ENCODE measurements at places on chromosomes 7 and 10.

GRCh38 chr10:94481410-94481809 lies 64.2 kb upstream of the HELLS start:
- DNase-seq, result no peak

DNA sequence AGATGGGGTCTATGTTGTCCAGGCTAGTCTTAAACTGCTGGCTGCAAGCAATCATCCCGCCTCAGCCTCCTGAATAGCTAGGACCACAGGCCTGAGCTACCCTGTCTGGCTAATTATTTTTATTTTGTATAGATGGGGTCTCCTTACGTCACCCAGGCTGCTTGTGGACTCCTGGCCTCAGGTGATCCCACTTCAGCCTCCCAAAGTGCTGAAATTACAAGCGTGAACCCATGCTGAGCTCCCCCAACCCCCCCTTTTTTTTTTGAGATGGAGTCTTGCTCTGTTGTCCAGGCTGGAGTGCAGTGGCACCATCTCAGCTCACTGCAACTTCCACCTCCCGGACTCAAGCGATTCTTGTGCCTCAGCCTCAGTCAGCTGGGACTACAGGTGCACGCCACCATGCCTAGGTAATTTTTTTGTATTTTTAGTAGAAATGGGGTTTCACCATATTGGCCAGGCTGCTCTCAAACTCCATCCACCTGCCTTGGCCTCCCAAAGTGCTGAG lies 25.4 kb downstream of the FAM25A start:
- DNase-seq, result no peak

- DNase-seq, result no peak
These were observed 13.0 kb downstream of the ESYT2 start for GRCh38 chr7:158816271-158816670.

GRCh38 chr7:16484453-16485158 lies 19.1 kb upstream of the SOSTDC1 start:
- DNase-seq, result no peak

- DNase-seq, result no peak
These were observed 312.3 kb downstream of the REEP3 start for GRCh38 chr10:63833411-63834060.

GRCh38 chr7:110827936-110828335 lies 263.0 kb upstream of the LRRN3 start:
- DNase-seq, result no peak

DNA sequence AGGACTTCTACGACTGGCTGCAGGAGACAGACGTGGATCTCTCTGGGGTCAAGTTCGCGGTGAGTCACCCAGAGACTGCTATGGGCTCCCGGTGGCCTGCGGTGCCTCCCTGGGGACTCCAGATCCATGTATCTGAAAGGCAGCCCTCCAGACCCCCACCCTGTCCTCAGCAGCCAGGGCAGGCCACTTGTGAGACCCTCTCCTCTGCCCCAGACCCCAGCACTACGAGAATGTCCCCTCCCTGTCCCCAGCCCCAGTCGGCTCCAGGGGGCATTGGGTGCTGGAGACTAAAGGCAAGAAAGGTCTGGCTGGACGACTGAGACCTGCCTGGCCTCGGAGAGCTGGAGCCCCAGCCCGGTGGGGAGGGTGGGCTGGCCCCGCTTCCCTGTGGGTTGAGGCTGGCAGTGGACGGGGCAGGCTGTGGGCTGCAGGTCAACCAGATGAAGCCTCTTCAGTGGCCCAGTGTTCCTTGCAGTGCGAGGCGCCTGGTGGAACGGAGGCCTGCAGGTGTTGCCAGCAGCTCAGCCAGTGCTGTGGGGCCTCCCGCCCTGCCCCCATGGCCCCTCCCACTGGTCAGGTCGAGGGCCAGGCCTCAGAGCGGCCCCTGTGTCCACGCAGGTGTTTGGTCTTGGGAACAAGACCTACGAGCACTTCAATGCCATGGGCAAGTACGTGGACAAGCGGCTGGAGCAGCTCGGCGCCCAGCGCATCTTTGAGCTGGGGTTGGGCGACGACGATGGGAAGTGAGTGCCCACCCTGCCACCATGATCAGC lies 13.8 kb downstream of the TMEM120A start:
- no peak for DNase-seq

All from CD8-positive, alpha-beta T cell (primary cell).